Activated CD4-positive, CD25-positive, alpha-beta regulatory T cell treated with anti-CD3 and anti-CD28 coated beads, Interleukin-2, amount 50 U/mL, for 72 hours (primary cell): ENCODE measurements at places on chromosomes 13 and 19.

DNA sequence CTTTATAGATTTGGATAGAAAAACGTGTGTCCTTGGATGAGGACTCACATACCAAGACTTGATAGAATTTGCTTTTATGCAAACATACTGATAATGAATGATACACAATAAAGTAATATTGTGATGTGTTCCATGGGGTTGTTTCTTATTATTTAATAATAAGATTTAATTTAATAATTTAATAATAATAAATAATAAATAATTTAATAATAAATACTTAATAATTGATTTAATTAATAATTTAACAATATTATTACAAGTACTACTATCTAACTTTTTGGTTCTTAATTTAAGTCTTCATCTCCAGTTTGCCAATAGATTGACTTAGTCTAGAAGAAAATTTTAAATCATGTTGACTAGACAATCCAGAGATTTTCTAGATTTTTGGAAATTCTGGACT, 909.2 kb upstream of the PCDH20 start:
- DNase-seq = no peak

- DNase-seq = no peak
These were observed 23.7 kb downstream of the LATS2 start for GRCh38 chr13:21037656-21038055.

DNA sequence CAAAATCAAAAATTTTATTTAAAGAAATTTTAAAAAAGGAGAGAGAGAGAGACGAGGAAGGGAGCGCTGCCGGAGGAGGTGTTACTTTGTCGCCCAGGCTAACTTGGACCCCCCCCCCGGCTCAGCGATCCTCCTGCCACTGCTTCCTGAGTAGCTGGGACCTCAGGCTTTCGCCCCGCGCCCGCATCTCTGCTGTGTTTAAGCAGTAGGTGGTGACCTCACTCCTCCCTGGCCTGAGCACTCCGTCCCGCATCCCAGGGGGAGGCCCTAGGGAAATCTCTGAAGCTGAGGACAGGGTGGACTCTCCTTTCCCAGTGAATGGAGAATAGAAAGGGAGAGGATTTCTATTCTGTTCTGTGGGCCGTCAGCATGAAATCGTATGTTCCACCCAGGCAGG, 485 bp upstream of the ZNF845 start:
- DNase-seq = peak; percentile 40

- no peak for DNase-seq
These were observed 76.8 kb upstream of the MEDAG start for GRCh38 chr13:30829145-30829832.

DNA sequence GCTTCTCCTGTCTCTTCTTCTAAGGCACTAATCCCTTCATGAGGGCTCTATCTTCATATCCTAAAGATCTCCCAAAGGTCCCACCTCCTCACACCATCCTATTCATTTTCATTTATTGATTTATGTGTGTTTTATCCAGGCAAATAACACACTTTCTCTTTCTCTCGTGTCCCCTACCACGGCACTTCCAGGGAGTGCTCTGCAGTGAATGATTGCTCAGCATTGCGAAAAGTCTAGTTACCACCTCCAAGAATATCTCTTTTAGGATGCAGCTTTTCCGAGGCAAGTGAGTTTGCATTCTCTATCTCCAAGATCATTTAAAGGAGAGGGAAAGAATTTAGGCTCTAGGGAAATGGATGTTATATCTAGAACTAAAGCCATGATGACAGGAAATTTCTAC, 101.7 kb downstream of the MIPEP start:
- no peak for DNase-seq
